ENCODE measurements at places on chromosomes 1 and 21.

DNA sequence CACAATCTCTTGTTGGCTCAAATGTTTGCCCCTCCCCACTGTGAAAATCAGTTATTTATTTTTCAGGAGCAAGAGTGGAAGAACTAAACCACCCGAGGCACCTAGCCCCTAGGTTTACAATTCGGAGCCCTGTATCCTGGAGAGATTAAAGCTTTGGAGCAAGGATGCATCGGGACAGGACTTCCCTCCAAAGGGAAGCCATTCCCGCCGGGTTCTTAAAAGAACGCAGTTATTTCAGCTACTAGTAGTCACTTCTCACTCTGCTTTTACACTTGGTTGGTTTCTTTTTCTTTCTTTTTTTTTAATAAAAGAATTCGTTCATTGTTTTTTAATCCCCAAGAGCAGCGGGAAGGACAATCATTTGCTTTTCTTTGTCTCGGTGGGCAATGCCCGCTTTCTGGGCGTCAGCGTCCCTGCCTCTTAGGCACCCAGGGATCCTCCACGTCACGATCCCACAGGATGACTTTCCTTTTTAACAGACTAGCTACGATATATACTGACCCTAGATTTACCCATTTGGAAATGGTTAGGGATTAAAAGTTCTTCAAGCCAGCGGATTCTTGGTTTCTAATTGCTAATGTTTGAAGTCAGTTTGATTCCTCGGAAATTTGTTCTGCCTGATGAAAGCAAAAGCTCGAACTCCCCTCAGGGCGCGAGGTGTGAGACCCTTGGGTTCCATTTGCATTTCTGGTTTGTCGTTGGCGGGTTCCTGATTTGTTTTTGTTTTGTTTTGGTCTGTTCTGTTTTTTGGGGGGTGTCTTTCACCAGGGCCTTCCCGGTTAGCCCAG lies 9.0 kb downstream of the TBX15 start:
- DNase-seq = no peak

GRCh38 chr1:225754940-225755641 lies 22.5 kb upstream of the SRP9 start:
- DNase-seq = no peak

- DNase-seq = no peak
These were observed 105.4 kb upstream of the FAM78B start for GRCh38 chr1:166272155-166272554.

GRCh38 chr1:211687462-211688215 lies 12.2 kb upstream of the NEK2 start:
- no peak for DNase-seq

DNA sequence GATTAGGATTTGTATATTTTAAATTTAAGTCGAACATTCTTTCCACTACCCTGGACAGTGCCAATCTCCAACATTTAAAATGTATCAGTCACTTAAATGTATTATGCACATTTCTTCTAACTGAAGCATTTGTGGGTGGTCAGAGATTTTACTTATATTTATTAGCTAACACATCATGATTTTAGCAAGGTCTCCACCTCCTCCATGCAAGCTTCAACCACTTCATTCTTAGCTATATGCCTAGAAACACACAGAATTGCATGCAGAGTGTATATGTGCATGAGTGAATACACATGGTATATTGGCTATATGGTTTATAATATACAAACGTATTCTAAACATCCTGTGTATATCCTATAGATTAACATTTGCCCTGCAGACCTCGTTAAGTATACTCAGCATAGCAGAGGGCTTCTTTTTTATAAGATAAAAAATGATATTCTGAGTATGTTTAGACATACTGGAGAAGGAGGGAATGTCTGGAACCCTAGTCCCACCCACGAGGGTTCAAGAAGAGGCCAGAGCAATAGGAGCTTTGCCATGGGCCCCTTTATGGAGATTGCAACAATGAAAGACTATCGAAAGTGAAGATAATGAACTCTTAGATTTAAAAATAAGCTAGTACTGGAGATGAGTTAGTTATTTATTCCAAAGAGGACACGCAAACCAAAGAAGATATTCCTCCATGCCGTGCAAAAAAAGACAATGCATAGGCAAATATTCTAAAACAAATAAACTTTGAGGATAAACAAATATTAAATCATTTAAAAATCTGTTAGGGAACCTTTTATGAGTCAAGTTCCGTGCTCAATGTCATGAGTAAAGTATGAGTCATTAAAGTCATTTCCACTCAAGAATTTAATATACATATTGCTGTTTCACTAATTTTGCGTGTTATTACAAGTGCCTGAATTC lies 480.4 kb downstream of the SIPA1L2 start:
- DNase-seq = no peak

GRCh38 chr1:105419030-105419429 lies 1637.4 kb upstream of the PRMT6 start:
- no peak for DNase-seq

- DNase-seq = no peak
These were observed 295.5 kb upstream of the KAZN start for GRCh38 chr1:14303011-14303410.

DNA sequence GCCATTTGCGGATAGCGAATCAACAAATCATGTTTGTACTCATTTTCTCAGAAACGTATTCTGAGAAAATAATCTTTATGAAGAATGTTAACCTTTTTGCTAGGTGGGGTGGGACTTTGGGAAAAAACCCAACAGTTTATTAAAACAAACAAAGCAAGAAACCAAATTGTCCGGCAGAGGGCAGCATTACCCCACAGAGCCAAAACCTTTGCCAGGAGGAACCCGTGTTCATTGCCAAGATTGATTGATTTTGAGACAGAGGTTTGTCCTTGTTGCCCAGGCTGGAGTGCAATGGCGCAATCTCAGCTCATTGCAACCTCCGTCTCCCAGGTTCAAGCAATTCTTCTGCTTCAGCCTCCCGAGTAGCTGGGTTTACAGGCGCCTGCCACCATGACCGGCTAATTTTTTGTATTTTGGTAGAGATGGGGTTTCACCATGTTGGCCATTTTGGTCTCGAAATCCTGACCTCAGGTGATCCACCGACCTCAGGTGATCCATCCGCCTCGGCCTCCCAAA lies 70.8 kb upstream of the RHOU start:
- DNase-seq = peak; percentile 62

DNA sequence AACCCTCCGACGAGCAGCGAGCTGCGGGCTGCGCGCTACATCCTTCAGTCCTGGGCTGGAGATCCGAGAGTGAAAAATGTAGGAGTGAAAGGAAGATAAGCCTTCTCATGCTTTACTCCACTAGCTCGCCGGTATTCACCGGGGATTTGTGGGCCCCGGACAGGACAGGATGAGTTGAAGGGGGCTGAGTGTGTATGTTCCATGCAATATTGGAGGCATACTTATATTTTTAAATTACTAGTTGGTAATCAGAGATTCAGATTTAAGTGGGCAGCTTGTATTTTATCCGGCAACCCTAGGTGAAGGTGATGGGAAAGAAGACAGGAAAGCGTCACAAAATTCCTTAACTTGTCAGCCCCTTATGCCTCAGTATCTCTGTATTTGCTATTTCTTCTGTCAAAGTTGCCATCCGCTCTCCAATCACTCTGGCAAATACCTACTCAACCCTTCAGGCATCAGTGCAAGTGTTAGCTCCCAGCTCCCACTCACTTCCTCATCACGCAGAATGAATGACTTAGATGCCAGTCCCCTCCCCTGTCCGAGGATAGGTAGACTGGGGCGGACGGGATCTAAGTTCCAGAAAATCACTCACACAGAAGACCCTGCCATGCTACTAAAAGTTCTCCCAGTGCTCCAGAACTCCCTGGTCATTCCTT lies 503 bp upstream of the PIGM start:
- DNase-seq = no peak

GRCh38 chr21:35508139-35508888 lies 459.2 kb upstream of the RUNX1 start:
- no peak for DNase-seq

GRCh38 chr1:57772580-57773195 lies 348.8 kb upstream of the DAB1 start:
- no peak for DNase-seq

- DNase-seq = no peak
These were observed 183.4 kb downstream of the FGGY start for GRCh38 chr1:59480188-59480888.
